ENCODE measurements at places on chromosomes 1 and 21.

DNA sequence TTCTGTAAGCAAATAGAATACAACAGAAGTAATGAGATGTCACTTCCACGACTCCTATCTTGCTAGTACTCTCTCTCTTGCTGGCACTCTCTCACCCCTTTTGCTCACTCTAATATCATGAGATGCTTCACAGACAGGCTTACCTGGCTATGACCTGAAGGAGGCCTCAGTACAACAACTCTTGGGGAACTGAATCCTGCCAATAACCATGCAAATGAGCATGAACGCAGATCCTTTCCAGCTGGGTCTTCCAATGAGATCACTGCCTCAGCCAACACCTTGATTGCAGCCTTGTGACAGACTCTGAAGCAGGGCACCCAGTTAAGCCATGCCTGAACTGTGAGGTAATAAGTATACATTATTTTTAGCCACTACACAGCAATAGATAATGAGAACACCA, 53.1 kb upstream of the ADAR start:
- DNase-seq = no peak

GRCh38 chr1:54774820-54775498, 10.6 kb upstream of the PARS2 start:
- DNase-seq = no peak

GRCh38 chr1:165915480-165915879, 88.1 kb downstream of the UCK2 start:
- DNase-seq = no peak

GRCh38 chr1:70768216-70768615, 279.4 kb downstream of the PTGER3 start:
- no peak for DNase-seq

GRCh38 chr1:47178654-47179016, 11.2 kb downstream of the PDZK1IP1 start:
- DNase-seq = no peak

DNA sequence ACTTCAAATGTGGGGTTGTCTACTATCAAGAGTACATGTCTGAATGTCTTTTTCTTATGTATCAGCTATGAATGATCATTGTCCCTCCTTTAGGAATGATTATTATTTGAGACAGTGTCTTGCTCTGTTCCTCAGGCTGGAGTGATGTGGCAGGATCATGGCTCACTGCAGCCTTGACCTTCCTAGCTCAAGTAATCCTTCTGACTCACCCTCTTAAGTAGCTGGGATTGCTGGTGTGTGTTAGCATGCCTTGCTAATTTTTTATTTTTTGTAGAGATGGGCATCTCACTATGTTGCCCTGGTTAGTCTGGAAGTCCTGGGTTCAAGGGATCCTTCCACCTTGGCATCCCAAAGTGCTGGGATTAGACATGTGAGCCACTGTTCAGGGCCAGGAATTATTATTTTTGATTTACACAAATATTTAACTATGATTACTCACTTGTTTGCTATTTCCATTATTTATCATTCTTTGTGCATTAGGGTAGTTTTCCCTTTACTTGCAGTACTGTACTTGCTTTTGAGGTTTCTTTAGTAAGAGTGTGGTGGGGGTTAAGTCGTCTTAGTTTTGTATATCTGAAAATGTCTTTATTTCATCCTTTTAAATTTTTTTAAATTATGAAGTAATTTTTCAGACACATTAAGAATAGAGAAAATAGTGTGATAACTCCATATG, 12.8 kb downstream of the S100A7 start:
- DNase-seq = no peak

GRCh38 chr1:101847626-101848025, 149.1 kb downstream of the OLFM3 start:
- no peak for DNase-seq

- no peak for DNase-seq
Observed at GRCh38 chr1:35807614-35808449, at the start of gene AGO4. AGO4 (plus strand) TSS chr1:35808016; CDS start chr1:35808417, 401 bp downstream.
